ENCODE measurements at places on chromosomes 6 and 20. TPM values are rescaled to one million over a fixed set of nuclear protein-coding genes. Genes with fewer than 3 reads are reported as not detected.

DNA sequence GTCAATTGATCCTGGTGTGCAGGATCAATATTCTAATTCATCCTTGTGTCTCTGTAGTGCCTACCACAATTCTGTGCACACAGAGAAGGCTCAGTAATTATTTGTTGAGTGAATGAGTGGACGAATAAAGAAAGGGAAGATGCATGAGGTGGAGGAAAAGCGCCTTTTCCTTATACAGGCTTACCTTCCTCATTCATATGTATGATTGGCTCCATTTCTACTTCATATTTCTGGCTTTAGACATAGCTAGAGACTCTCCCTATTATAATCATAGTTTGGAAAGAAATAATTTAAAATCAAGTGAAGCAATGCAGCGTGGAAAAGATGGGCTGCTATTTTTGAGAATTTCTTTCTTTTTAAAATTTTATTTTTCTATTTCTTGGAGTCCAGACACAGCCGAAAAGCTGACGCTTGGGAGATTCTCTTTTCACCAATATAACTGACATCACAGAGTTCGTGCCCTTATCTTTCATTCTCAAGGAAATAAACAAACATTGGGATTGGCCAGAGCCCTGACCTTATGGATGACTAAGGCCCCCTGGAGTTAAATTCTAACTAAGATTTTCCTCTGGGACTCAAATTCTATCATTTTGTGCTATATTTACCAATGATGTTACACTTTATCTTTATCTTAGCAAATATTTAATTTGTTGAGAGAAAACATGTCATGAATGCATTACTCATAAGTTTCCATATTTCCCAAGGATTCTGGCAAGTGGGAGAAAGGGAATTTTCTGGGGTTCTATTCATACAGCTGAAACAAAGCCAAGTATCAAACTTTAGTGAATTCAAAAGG lies 48.1 kb downstream of the PRL start:
- peak; percentile 6 for DNase-seq

- DNase-seq: no peak
Observed at GRCh38 chr20:47917549-47918070, 132.3 kb upstream of the SULF2 start.

- DNase-seq: peak; percentile 24
Observed at GRCh38 chr6:170429450-170429849, 122.9 kb downstream of the FAM120B start.

Gene CHMP4B
- polyA plus RNA-seq: 53.3 TPM

GRCh38 chr6:139308286-139308916 lies 16.6 kb upstream of the TXLNB start:
- DNase-seq: no peak

GRCh38 chr20:49345524-49345923 lies 67.7 kb upstream of the ZNFX1 start:
- no peak for DNase-seq

- no peak for DNase-seq
Observed at GRCh38 chr20:38880952-38881735, 45.1 kb upstream of the FAM83D start.

Gene C6orf141
- 0.07 TPM for polyA plus RNA-seq
